ENCODE measurements at places on chromosomes 1 and 21.

DNA sequence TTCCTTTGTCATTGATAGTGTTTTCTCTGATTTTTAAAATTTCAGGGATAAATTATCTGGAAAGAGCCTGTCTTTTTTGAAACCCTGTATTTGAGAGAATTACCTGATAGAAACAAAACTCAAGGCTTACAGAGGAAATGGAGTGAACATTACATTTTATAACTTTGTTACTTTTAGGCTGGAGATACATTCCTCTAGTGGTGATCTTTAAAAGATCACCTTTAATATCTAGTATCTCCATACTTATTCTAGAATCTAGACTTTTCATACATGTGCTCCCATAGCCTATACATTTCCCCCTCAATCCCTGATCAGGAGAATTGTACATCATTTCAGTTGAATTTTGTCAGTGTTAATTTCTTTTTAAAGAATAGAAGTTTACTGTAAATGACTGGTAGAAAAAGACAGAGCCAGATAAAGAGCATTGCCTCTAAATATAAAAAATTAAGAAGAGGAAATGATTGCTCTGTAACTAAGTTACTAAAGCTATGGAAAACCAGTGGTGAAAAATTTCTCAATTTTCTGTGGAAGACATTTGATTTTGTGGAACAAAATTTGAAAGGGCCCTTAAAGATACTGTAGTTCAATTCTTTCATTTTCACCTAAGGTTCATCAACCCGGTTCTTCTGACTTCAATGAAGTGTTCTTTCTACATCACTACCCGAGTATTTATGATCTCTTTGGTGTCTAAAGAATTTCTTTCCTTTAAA lies 33.7 kb downstream of the RASAL2 start:
- no peak for DNase-seq

DNA sequence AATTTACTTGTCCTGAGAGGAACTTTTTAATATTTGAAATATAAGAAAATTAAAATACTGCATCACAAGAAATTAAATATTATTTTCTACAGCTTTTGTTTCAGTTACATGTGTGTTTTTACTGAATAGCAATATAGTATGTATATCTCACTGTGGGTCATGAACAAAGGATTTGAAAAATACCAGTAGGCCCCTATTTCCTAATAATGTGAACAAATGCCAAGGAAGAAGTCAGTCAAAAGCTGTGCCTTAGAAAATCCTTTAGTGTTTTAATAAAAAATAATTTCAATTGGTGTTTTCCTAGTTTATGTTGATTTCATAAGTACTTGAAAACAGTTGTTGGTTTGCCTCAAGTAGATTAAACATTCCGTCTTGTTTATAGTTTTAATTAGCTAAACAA lies 46.7 kb downstream of the SMYD3 start:
- DNase-seq: no peak

- DNase-seq: no peak
These were observed 548.3 kb downstream of the DPYD start for GRCh38 chr1:97372531-97372930.

DNA sequence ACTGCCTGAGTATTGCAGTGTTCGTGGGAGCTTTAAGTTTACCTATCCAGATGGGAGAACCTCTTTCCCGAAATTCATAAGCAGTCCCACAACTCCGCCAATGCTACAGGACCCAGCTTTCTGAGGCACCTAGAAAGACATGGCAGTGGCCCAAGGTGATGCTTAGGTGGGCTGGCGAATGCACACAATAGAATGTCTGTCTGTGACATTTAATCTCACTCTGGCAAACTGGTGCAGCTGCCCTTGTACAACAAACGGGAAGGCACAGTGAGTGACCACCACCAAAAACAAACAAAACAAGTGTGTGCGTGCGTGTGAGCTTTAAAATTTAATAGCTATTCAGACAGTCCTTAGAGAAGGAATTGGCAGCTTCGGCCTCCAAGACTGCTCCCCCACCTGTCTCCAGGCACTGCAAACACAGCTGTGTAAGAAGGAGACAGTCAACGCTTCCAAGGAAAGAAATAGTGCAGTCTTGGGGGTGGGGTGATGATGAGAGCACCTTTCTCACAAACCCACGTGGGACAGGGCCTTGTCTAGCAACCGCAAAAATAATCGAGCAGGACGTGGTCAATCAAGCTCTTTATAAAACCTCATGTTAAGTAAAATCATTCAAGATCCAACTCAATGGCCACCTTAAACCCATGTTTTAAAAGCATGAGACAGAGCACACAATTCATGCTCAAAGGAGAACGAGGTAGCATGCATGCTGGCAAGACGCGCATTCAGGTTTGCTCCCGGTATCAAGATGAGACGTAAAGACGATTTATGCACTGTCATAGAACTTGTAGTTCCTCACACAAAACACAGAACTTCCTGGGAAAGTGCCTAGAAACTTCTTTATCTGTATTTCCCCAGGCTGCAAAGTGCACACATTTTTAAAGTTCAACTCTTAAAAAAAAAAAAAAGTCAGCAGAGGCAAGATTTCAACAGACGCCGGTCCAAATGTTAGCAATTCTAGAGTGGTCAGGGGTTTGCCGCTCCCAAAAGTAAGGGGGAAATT lies 84.1 kb downstream of the TM2D1 start:
- DNase-seq: no peak

- DNase-seq: no peak
These were observed 34.5 kb upstream of the KCNE1 start for GRCh38 chr21:34546542-34546941.

- no peak for DNase-seq
These were observed 159.9 kb upstream of the AJAP1 start for GRCh38 chr1:4494558-4494957.

GRCh38 chr1:92903765-92904164 lies 57.5 kb downstream of the DIPK1A start:
- no peak for DNase-seq

DNA sequence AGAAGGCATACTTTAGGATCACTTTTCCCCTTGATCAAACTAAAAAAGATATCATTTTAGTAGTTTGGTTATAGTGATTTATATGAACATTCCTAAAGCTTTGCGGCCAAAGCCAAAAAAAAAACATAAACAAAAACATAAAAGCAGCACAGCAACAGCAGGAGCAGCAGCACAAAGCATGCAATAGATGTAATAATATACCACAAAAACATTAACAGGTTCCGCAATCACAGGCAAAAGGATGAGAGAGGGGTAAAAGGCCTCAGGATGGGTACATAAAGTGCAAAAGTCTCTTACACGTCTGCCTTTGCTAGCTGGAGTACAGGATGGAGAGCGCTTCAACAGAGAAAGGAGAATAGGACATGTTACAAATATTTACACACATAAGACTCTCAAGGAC lies 119.0 kb downstream of the COQ8A start:
- no peak for DNase-seq

DNA sequence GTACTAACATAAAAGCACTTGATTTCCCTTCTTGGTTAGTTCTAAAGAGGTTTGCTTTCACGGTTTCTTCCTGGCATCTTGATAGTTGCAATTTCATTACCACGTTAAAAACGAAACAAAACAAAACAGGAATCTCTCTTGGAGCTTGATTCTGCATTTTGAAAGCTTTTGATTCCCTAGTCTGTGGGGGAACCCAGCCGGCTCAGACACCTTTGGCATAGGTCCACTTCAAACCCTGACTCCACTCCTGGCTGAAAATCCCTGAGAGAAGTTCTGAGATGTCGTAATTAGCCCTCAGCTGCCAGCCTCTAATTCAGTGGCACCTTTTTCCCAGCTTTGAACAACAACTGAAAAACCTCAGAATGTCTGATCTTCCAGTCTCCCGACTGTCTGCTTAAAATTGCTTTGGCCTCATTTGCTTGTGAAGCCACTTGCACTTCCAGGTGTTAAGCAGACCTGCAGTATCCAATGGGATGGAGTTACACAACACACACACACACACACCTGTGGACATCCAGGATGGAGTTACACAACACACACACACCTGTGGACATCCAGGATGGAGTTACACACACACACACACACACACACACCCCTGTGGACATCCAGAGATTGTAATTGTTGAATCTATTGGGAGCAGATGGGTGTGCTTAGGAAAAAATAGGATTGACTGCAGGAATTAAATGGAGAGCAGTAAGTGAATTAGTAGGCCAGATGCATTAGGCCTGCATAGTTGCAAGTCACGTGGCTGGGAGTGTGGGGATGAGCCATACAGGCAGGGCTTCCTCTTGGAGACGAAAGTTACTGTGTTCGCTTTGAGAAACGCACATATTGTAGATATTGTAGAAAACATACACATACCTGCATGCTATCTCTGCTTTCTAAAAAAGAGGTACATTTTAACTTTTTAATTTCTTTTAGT lies 285.6 kb upstream of the FMN2 start:
- DNase-seq: no peak

DNA sequence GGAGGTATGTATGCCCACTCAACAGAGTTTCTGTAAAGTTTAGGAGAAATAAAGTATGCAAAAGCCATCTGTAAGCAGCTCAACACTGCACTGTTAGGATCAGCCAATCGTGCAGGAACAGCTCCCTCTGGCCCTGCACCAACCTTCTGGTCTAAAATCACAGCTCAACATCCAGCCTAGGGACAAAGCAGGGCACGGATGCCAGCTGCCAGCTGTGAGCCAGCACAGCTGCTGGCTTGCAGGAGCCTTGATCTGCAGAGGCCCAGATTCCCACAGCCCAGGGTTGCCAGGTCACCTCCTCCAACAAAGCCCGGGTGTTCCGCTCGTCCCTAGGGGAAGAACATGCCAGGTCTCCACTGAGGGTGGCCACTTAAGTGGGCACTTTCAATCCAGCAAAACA lies 8.6 kb downstream of the ACOT7 start:
- DNase-seq: no peak

GRCh38 chr1:177208920-177209319 lies 38.2 kb downstream of the BRINP2 start:
- no peak for DNase-seq

DNA sequence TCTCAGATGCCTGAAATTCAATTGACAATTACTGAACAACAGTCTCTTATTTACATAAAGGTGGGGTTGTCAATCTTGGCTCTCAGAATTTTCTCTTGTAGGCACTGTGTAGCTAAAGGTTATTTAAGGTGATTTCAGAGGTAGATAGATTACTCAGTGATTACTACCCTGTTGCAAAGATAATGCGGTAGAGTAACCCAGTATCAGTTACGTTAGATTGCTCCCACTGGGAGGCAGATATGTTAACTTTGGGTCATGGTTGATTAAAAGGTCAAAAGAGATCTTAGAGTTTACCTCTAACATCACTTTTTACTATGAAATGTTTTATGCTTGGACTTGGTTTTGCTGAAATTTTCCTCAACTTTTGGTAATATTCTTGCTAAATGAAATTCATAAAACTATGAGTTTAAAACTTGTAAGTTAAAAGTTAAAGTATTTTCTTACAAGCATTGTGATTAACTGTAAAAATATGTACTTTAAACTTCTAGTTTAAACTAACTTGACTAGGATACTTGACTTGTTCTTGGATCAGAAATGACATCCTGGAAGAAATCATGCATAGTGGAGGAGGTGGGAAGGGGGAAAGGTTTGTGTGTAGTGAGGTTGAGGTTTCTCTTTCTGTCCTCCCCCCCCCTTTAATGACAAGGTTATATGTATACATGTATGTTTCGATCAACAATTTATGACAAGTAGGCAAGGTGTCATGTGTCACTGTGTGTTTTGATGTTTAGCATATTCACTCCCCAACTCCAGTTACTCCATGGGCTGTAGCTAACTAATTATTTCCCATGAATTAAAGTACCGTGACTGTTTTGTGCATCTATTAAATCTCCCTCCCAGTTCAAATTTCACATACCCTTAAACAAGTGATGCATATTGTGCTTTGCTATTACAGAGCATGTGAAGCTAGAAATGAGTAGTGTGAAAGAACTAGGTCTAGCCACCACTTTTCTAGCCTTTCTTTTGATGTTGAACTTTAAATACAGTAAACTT lies 2.9 kb downstream of the LAMC1 start:
- no peak for DNase-seq

DNA sequence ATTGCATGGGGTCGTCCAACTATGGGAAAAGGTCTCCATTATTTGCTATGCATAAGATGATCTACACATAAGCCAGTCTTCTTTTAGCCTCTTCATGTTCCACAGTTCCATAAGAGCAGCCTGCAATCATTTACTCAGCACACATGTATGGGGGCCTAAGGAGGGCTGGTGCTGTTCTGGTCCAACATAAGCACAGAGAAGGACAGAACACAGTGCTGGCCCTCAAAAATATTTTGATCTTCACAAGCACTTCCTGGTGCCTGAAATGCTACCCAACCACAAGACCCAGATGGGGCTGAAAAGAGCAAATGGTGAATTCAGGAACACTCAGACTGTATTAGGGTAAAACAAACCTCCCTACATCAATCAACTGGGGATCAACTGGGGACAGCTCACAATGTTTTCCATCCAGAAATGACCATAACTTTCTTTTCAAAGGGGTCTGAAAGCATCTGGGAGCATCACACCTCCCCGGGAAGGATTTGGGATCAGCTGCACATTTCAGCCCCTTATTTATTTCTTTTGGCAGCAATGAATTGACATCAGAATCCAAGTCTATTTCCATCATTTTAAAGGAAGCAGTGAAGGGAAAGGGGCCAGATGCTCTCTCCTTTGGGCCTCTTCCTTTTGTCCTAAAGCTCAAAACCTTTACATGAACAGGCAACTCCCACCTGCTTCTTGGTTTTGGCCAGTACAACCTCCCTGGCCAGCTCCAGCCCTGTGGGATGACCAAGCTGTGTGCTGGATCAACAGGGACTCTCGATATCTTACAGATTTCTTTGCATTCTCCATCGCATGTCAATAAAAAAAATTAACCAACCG lies 45.7 kb downstream of the KCNN3 start:
- DNase-seq: no peak
